ENCODE measurements at places on chromosomes 3 and 15. TPM values are rescaled to one million over a fixed set of nuclear protein-coding genes. Genes with fewer than 3 reads are reported as not detected.

DNA sequence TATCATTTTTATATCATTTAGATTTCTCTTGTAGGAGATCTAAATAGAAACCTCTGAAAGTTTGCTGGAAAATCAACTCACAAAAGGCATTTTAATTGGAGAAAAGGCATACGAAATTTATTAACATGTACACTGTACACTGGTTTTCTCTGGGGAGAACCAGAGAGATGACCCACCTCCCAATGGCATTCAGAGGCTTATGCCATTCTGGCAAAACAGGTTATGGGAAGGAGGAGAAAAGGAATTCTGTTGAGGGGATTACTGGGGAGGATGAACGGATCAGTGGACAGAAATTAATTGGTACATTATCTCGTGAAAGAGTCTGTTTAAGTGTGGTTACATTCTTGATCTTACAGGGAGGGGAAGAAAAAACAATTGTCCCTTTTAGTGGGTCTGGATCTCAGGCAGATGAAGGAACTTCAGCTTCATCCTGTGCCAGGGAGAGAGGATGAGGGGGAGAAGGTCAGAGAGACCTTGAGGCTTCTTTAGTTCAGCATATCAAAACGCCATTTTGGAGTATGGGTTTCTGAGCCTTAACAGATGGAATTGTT is 16.5 kb downstream of the RAB11A start:
- DNase-seq, result no peak

GRCh38 chr15:101732772-101733171 is 8.5 kb upstream of the TARS3 start:
- DNase-seq, result no peak

GRCh38 chr3:166351461-166351860 is 514.2 kb upstream of the BCHE start:
- DNase-seq, result no peak

- no peak for DNase-seq
Observed at GRCh38 chr3:159625594-159625993, 363.0 kb upstream of the IL12A start.

- no peak for DNase-seq
Observed at GRCh38 chr3:9250236-9250635, 790 bp upstream of the SRGAP3 start.

The EXD1 gene
- total RNA-seq, result not detected

The RASGRP1 gene
- 202 TPM for total RNA-seq

All from activated CD8-positive, alpha-beta memory T cell treated with anti-CD3 and anti-CD28 coated beads, Interleukin-2, amount 10 ng/mL, durations not matched to agents 7 days and 5 days (primary cell).